Astrocyte of the spinal cord (primary cell): ENCODE measurements at places on chromosomes 1 and 21.

DNA sequence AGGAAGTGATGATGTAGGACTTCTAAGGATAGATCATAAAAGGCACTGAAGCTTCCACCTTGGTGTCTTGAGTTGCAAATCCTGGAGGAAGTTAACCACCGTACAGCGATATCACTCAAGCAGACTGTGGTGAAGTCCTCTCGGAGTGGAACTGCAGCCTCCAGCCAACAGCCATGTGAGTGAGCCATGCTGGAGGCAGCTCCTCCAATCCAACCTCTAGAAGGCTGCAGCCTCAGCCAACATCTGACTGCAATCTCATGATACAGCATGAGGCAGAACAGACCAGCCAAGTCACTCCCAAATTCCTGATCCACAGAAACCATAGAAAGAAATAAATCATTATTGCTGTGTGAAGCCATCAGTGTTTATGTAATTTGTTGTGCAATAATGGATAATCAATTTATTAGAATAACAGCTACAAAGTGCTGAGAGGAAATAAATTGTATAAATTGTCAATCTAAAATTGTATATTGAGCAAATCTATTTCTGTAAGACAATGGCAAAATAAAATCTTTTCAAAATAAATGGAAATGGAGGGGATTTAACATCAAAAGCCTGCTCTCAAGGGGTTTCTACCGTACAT is 65.0 kb downstream of the PRSS38 start:
- no peak for DNase-seq

GRCh38 chr1:244214009-244214967 is 163.2 kb downstream of the ZBTB18 start:
- DNase-seq = peak; percentile 99

DNA sequence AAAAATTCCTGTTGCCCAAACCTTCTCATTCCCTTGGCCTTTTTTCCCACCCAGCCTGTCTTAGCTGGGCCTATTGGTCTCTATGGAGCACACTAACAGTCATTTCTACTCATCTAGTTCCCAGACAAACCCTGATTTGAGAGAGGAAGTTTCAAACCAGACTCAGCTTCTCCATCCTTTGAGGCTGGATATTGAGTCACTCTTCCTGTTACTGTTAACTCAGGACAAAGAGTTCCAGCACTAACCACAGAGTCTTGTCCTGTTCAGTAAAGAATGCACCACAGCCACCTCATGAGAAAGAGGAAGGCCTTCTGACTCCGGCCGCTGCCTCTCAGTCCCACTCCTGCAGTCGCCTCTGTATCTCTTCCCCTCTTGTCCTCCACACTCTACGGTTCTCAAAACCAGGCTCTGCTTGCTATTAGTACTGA is 137.8 kb downstream of the PTPRC start:
- peak; percentile 99 for DNase-seq

- DNase-seq = no peak
These were observed 2.3 kb upstream of the RIPK4 start for GRCh38 chr21:41769111-41769510.

GRCh38 chr1:20399196-20399595 is 86.8 kb downstream of the CAMK2N1 start:
- no peak for DNase-seq

GRCh38 chr1:115068826-115069585 is 20.3 kb downstream of the TSPAN2 start:
- peak; percentile 73 for DNase-seq

DNA sequence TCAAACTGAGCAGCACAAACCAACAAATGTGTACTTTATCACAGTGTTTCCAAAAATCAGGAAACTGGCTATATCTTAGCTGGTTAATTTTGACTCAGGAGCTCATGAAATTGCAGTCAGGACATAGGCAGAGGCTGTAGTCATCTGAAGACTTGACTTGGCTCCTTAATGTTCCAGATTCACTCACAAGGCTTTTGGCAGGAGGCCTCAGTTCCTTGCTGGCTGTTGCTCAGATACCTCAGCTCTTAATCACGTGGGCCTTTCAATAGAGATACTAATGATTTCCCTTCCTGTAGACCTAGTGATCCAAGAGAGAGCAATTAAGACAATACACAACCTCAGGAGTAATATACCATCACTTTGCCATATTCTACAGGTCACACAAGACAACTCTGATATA is 537.7 kb downstream of the BRINP3 start:
- DNase-seq = peak; percentile 74

GRCh38 chr21:34343838-34344381 is 19.9 kb upstream of the KCNE2 start:
- DNase-seq = no peak

DNA sequence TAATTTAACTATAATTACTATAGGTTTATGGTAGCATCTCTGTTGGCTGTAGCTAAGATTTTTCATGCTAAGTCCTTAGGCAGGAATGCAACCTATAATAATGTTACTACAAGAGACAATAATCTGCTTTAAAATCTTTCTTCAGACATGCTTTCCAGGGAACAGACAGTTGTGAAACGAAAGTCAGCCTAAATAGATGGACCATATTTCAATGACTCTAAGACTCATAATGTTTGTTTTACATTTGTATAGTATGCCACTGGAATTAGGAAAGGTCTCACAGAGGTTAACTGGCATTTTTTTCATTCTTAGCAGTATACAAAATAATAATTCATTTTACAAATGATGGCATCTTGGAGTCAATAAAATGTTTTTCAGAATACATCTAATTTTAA is 8.1 kb downstream of the RERE start:
- DNase-seq = no peak

GRCh38 chr1:44828003-44828651 is 14.9 kb downstream of the PTCH2 start:
- DNase-seq = no peak

DNA sequence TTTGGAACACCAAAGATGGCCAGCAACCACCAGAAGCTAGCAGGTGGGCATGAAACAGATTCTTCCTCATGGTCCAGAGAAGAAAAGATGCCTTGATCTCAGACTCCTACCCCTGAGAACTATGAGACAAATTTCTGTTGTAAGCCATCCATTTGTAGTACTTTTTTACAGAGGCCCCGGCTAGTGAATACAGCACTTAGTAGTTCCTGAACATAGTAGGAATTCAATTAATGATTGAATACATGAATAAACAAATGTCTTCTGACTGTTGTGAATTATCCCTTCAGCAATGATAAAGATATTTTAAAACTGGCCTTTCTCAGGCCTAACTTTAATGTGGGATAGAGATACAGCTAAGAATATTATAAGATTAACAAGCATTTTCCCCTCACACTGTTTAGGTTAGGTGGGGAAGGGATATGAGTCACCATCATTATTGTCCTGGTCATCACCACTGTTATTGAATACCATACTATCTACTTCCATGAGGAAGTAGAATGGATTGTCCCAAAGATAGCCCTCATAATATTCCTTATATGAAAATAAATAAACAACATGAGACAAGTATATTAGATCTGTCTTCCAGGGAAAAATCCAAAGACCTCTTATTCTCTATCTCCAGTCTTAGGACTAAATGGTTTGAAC is 51.4 kb downstream of the ADCY10 start:
- DNase-seq = peak; percentile 22

- DNase-seq = no peak
These were observed 51.2 kb downstream of the GORAB start for GRCh38 chr1:170583186-170583585.

DNA sequence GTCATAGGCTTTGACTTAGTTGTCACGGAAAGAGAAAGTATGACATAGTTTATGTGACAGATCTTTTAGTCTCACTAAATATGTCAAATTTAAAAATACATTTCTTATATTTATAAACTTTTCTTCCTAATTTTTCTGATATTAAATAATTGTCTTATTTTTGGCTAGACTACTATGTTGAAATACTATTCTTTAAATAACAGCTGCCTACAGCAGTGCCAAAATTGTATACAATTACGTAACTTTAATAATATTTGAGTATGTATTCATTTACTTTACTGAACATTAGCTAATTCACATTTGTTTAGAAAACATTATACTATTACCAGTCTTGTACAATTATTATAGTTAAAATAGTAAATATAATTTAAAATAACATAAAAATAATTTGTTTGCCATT is 137.4 kb downstream of the ADGRL4 start:
- no peak for DNase-seq

GRCh38 chr1:165896277-165896676 is 68.9 kb downstream of the UCK2 start:
- DNase-seq = peak; percentile 90

DNA sequence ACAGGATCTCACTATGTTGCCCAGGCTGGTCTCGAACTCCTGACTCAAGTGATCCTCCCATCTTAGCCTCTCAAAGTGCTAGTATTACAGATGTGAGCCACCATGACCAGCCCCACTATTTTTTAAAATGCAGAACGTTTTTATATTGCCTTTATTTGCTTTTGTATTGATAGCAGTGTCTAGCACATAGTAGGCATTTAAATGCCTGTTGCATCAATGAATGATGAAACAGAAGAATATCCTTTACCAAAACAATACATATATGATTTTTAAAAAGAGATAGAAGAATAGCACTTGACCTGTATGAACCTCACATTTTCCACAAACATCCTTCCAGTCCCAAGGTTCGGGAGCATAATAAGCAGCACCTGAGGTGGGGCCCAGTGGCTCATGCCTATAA is 16.5 kb upstream of the FRRS1 start:
- DNase-seq = no peak

DNA sequence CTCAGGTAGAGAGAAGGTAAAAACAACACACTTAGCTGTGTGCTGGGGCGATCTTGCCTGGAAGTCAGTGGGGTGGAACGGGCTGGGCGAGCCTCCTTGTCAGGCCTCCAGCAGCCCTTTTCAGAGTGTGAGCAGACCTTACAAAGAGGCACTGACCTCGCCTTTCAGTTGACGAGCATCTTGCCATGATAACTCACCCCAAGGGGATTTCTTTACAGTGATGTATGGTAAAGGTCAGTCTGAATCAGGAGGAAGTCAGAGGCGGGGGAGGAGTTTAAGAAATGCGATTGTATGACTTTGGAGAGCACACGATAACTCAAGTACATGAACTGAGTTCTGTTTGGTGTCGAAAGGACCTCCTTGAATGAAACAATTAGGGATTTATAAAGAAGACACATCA is 326.5 kb upstream of the PROX1 start:
- DNase-seq = no peak

DNA sequence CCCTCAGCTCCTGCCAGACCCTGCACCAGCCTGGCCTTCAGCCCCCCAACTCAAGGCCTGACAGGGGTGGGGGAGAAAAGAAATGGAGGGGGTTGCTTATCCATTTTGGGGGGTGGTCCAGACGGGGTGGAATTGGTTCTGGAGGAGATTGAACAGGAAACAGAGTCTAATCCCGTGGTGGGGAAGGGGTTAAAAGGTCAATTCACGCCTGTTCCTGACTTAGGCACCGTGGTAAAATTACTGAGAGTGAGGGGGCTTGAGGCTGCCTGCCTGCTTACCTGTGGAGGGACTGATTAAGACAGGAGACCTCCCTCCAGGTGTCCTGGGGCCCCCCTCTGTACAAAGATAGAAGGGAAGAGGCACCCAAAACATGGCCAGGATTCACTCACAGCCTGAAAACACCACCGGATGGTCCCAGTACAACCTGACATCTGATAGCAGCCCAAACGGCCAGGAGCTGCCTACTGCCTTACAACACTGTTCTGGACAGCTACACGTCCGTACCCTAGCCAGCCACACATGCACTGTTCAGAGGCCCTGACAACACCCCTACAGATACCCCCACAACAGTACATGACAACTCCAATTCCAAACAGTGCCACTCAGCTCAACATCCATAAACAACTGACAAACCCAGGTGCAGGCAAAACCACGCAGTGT is 31.8 kb downstream of the AHDC1 start:
- DNase-seq = no peak

DNA sequence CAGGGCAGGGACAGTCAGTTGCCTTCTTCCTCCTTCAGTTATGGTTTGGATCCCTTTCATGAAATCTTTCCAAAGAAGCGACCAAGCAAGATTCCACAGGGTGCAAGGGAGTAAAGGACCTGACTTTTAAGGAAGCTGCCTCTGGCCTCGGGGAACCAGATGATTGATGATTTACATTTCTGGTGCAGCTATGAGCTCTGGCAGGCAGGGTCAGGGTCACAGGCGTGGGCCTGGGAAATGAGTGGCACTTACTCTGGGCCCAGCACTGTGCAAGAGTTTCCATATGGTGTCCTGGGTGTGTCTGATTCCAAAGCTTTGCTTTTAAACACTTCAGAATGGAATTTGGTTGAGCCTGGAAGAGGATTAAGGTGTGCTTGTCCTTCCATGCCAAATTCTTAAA is 7.2 kb upstream of the CRABP2 start:
- DNase-seq = no peak

DNA sequence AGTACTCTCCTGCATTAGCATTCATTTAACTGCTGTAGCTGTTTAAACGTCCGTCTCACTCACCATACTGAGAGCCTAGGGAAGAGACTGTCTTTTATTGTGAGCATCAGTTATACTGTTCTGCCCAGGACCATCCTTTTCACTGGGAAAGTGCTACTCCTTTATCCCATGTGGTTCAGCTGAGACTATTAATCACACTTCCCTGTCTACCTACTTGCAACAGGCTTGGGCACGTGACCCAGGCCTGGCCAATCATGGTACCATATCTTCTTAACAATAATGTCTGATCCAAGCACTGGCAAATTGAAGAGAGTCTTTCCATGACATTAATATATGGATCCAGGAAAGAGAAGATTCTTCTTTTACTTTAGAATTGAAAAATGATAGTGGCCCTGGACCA is 108.1 kb downstream of the TM2D1 start:
- no peak for DNase-seq

GRCh38 chr21:42009018-42009830 is 936 bp downstream of the ZBTB21 start:
- DNase-seq = peak; percentile 50

DNA sequence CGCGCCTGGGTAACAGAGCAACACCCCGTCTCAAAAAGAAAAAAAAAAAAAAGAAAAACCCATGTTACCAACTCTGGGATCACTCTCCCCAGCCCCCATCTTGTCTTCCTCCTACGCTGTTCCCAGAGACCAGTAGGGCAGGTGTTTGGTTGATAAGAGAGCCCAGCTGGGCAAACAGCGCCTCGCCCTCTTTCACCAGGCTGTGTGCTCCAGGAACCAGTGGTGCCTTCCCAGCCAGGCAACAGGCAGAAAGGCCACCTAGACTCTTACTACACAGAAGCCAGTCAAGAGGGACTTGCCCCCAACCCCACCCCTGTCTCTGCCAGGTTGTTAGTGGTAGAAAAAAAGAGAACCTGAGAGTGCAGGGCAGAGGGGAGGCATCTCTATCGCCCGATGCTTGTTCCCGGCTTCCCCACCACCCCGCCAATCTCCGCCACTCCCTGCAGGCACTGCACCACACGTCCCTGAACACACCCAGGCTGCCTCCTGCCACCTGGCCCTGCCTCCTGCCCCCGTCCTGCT is 14.0 kb upstream of the CTRC start:
- DNase-seq = no peak

DNA sequence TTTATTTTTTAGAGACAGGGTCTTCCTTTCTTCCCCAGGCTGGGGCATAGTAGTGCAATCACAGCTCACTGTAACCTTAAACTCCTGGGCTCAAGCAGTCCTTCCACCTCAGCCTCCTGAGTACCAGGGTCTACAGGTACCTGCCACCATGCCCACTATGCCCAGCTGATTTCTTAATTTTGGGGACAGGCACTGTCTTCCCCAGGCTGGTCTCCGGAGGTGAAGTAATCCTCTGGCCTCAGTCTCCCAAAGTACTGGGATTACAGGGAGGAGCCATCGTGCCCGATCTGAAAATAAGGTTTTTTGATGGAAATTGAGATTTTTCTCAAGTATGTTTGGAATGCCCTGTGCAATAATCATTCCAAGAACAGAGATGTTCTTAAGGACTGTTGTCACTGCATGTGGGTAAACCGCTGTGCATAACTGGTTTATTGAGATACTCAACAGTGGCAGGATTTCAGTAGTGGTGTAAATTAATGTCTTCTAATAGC is 934 bp upstream of the MSH4 start:
- DNase-seq = no peak
